ENCODE measurements at places on chromosomes 3 and 15. TPM values are rescaled to one million over a fixed set of nuclear protein-coding genes. Genes with fewer than 3 reads are reported as not detected.

DNA sequence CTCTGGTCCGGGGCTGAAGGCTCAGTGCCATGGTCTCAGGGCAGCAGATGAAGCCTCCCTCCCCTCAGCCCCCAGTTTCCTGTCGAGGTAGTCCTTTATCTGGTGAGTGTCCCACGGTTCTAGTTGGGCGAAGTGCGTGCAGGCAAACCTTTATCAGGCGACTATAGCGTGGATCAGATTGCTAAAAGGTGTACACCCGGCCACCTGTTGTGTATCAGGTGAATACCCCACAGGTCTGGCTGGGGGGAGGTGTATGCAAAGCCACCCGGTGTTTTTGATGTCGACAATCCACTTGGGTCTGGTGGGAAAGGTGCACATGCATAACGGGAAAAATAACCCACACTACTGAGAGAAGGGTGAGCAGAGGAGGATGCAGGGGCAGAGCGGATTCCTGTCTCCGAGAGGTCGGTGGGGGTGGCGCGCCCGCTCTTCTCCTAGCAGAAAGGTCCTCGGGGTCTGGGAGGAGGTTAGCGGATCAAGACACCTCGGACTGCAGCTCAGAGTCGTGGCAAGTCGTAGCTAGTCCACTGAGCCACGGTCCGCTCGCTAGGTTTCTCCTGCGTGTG is 507 bp downstream of the SLC12A6 start:
- no peaks in the 10 kb centered on the region for H3K36me3 ChIP-seq
- no peak for DNase-seq
- H3K27me3 ChIP-seq: no peaks in the 10 kb centered on the region
- peak overlapping the region; percentile 86 for H3K27ac ChIP-seq
- H3K4me3 ChIP-seq: peak overlapping the region; percentile 91

GRCh38 chr15:64155802-64156651 is 4.5 kb downstream of the SNX22 start:
- peaks cover 5% of the 10 kb centered on the region for H3K4me1 ChIP-seq
- no peaks in the 10 kb centered on the region for H3K27me3 ChIP-seq
- no peak for DNase-seq
- peaks cover 16% of the 10 kb centered on the region for H3K36me3 ChIP-seq
- H3K4me3 ChIP-seq: no peak overlapping the region

- peak overlapping the region; percentile 89 for H3K4me3 ChIP-seq
- H3K27me3 ChIP-seq: no peaks in the 10 kb centered on the region
- no peaks in the 10 kb centered on the region for H3K4me1 ChIP-seq
- peak overlapping the region; percentile 82 for H3K27ac ChIP-seq
Observed at GRCh38 chr15:96327155-96327741, 3.3 kb upstream of the NR2F2 start.

DNA sequence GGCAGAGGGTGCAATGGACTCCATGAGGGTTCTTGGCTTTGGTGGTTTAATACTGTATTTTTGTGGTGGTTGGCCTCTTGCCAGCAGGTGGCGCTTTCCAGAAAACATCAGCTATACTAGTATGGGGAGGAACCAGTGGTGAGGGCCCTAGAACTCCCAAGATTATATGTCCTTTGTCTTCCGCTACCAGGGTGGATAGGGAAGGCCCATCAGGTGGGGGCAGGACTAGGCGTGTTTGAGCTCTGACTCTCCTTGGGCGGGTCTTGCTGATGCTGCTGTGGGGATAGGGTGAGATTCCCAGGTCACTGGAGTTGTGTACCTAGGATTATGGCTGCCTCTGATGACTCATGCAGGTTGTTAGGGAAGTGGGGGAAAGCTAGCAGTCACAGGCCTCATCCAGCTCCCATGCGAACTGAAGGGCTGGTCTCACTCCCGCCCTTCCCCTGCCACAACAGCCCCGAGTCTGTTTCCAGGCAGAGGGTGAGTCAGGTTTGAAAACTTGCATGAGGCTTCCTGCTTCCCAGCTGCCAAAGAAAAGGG is 357.7 kb downstream of the OTOL1 start:
- no peaks in the 10 kb centered on the region for H3K36me3 ChIP-seq
- no peak overlapping the region for H3K4me3 ChIP-seq

GRCh38 chr3:124602980-124603627 is 127.1 kb upstream of the UMPS start:
- no peaks in the 10 kb centered on the region for H3K36me3 ChIP-seq
- no peak for DNase-seq
- no peaks in the 10 kb centered on the region for H3K27me3 ChIP-seq
- H3K4me3 ChIP-seq: no peak overlapping the region
- H3K27ac ChIP-seq: no peak overlapping the region
- H3K4me1 ChIP-seq: no peaks in the 10 kb centered on the region

DNA sequence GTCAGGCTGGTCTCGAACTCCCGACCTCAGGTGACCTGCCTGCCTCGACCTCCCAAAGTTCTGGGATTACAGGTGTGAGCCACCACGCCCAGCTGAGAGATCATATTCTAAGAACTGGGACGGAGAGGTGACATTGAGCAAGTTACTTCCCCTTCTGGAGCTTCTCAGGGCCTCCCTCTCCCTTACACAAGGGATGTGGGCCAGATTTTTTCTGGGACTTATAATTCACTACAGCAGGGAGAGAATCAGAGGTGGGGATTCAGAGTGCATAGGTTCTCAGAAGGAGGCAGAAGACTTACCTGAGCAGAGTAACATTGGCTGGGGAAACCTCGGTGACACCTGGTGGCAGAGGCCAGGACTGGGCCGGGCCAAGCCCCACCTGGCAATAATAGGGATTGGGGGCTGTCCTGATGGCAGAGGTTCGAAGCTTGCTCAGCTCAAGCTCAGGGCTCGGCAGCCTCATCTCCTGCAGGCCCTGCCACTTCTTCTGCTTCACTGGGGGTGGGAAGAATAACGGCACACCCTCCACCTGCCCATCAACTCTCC is 6.8 kb downstream of the LTK start:
- peaks cover 14% of the 10 kb centered on the region for H3K27me3 ChIP-seq
- DNase-seq: no peak
- H3K36me3 ChIP-seq: no peaks in the 10 kb centered on the region
- no peak overlapping the region for H3K4me3 ChIP-seq
- peaks cover 5% of the 10 kb centered on the region for H3K4me1 ChIP-seq

- no peak overlapping the region for H3K4me3 ChIP-seq
- no peaks in the 10 kb centered on the region for H3K27me3 ChIP-seq
- no peaks in the 10 kb centered on the region for H3K36me3 ChIP-seq
Observed at GRCh38 chr3:179608931-179609720, 4.5 kb downstream of the NDUFB5 start.

DNA sequence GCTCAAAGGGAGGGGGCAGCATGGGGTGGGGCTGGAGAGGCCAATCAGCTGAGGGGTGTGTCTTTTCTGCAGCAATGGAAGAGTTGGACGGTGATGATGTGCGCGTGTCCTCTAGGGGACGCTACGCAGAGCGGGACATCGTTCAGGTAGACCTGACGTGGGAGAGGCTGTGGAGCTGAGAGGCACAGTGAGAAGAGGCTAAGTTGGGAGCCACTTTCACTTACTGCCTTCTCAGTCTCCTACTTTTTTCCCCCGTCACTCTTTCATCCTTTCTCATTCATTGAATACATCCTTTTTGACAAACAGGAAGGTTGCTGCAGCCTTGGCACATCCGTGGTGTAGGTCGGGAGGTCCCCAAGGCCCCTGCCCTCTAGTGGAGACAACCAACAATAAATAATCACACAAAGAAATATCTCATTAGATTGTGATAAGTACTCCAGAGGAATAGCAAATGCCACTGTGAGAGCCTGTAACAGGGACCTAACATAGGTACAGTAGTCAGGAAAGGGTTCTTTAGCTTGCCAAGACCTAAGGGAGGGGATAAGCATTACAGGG is 4.4 kb upstream of the BRPF1 start:
- H3K36me3 ChIP-seq: no peaks in the 10 kb centered on the region
- no peak overlapping the region for H3K4me3 ChIP-seq
- no peaks in the 10 kb centered on the region for H3K27me3 ChIP-seq
- no peak for DNase-seq
- H3K27ac ChIP-seq: no peak overlapping the region
- no peaks in the 10 kb centered on the region for H3K4me1 ChIP-seq

- no peaks in the 10 kb centered on the region for H3K36me3 ChIP-seq
- H3K27me3 ChIP-seq: no peaks in the 10 kb centered on the region
- no peaks in the 10 kb centered on the region for H3K4me1 ChIP-seq
- no peak overlapping the region for H3K27ac ChIP-seq
- no peak overlapping the region for H3K4me3 ChIP-seq
Observed at GRCh38 chr15:37995461-37996347, 61.3 kb downstream of the TMCO5A start.

DNA sequence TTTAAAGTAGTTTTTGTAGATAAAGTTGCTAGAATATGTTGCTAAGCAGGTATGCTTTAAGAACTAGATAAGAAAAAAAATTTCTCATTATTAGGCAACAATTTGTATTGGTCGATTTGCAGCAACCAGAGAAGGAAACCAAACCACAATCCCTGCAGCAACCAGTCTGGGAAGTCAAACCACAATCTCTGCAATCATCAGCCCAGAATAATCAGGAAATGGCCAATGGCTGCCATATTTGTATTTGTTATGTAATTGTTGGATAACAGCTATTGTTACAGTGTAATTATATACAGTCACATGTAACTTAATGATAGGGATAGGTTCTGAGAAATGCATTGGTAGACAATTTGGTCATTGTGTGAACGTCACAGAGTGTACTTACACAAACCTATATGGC is 23.6 kb downstream of the STXBP5L start:
- no peaks in the 10 kb centered on the region for H3K36me3 ChIP-seq
- DNase-seq: no peak
- H3K27me3 ChIP-seq: no peaks in the 10 kb centered on the region
- no peaks in the 10 kb centered on the region for H3K4me1 ChIP-seq

DNA sequence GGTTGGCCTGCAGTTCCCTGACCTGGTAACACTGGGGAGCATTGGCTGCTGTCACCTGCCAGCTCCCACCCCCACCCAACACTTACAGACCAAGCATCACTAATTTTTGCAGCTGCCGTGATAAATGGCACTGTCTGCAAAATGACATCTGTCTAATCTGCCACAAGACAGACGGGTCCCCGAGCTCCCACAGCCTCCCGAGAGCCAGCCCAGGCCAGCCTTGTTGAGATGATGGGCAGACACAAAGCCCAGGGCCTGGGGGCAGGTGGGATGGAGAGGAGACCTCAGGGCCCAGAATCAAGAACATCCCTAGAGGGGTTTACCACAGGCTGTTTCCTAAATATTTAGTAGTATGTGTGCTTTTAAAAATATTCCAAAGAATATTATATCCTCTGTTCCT is 203.4 kb downstream of the TBC1D2B start:
- H3K4me1 ChIP-seq: no peaks in the 10 kb centered on the region
- no peak overlapping the region for H3K27ac ChIP-seq
- no peak overlapping the region for H3K4me3 ChIP-seq

- H3K27me3 ChIP-seq: no peaks in the 10 kb centered on the region
- no peaks in the 10 kb centered on the region for H3K4me1 ChIP-seq
- no peak overlapping the region for H3K4me3 ChIP-seq
- H3K27ac ChIP-seq: no peak overlapping the region
Observed at GRCh38 chr3:81585056-81585455, 176.4 kb downstream of the GBE1 start.

DNA sequence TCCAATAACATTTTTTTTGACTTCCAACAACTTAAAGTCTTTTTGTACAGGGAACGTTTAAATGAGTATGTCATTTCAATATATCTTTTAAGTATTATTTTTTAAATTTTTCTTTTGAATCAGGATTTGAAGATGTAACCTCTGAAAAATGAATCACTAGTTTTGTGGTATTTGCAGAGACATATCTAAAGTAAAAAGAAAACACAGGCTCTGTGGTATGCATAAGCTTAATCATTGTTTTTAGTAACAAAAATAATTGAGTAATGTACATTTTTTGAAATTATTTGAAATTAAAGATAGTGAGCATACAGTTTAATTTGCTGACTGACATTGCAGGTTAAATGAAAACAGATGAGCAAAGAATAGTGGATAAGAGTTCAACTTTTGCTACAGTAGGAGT is 531.3 kb downstream of the ROBO1 start:
- H3K27ac ChIP-seq: no peak overlapping the region
- H3K27me3 ChIP-seq: no peaks in the 10 kb centered on the region
- DNase-seq: no peak
- no peak overlapping the region for H3K4me3 ChIP-seq
- no peaks in the 10 kb centered on the region for H3K4me1 ChIP-seq
- H3K36me3 ChIP-seq: no peaks in the 10 kb centered on the region

- no peaks in the 10 kb centered on the region for H3K4me1 ChIP-seq
- no peaks in the 10 kb centered on the region for H3K36me3 ChIP-seq
- peak overlapping the region; percentile 66 for H3K27ac ChIP-seq
Observed at GRCh38 chr15:57306944-57307411, 69.3 kb upstream of the CGNL1 start.

GRCh38 chr15:77846360-77846759 is 213.6 kb upstream of the LINGO1 start:
- H3K27me3 ChIP-seq: no peaks in the 10 kb centered on the region
- H3K4me3 ChIP-seq: no peak overlapping the region
- no peak for DNase-seq

DNA sequence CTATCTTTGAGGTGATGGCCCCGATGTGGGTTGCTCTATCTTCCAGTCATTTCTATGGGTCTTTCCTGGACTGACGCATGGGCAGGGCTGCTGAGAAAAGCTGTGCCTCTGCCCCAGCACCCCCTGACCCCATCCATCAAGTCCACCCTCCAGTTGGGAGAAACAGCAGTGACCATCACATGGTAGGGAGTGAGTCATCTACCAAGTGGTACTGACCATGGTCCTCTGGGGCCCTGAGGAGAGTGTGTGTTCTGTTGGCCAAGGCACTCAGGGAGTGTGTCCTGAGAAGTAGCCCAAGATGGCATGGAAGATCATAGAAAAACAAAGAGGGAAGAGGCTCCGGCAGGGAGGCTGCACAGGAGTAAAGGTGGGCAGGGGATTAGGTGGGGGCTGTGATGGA is 1.6 kb upstream of the DNAH1 start:
- H3K4me3 ChIP-seq: no peak overlapping the region
- H3K4me1 ChIP-seq: no peaks in the 10 kb centered on the region
- no peak overlapping the region for H3K27ac ChIP-seq
- H3K36me3 ChIP-seq: no peaks in the 10 kb centered on the region

- H3K4me3 ChIP-seq: no peak overlapping the region
- peaks cover 13% of the 10 kb centered on the region for H3K4me1 ChIP-seq
- no peaks in the 10 kb centered on the region for H3K27me3 ChIP-seq
- DNase-seq: no peak
Observed at GRCh38 chr15:88652456-88653199, 13.8 kb downstream of the ISG20 start.

The PPP4R2 gene
- total RNA-seq: 49.2 TPM

The HEMK1 gene
- 9.2 TPM for total RNA-seq

The SERPINI2 gene
- total RNA-seq: not detected

The TMEM212 gene
- total RNA-seq: 1.3 TPM
